ENCODE measurements at places on chromosomes 3 and 15.

DNA sequence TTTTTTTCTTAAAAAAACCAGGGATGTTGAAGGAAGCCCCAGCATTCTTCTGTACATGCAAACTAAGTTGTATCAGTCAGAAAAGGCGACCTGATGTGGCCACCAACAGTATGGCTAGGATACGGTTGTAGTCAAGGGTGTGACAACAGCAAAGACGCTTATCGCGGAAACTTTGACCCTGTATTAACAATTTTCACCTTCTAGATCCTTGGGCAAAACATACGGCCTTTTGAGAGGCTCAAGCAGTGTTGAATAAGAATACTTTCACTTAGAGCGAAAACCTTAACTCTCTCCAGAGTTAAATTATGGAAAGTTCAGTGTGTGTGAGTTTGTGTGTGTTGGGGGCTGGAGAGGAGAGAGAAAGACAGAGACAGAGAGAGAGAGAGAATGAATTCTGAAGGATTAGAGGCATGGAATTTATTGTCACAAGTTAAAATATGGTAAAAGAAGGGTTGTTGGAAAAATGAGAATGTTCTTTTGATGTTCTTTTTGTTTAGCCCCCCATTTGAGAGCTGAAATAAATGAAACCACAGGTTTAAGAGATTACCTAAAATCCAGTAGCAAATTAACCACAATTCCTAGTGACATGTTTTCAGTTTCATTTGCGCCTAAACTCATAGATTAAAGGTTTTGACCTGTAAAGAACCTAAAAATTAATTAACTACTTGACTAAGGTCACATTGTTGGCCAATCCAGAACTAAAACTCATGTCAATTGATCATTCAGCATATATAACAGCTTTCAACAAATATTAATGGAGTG is 9.2 kb downstream of the ALCAM start:
- DNase-seq = no peak

GRCh38 chr3:9951962-9952805 is at the start of gene PRRT3:
Gene PRRT3, minus strand, starts transcription at chr3:9952408. Its CDS starts 2,293 bp downstream, at chr3:9950115.
- DNase-seq = peak; percentile 73

DNA sequence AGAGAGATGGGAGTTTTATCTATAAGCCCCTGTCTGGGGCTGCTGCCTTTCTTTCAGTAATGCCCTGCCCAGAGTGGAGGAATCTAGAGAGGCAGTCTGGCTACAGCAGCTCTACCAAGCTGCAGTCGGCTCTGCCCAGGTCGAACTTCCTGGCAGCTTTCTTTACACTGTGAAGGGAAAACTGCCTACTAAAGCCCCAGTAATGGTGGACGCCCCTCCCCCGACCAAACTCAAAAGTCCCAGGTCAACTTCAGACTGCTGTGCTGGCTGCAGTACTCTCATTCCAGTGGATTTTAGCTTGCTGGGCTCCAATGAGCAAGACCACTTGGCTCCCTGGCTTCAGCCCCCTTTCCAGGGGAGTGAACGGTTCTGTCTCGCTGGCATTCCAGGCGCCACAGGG is 65.9 kb upstream of the RARB start:
- no peak for DNase-seq

DNA sequence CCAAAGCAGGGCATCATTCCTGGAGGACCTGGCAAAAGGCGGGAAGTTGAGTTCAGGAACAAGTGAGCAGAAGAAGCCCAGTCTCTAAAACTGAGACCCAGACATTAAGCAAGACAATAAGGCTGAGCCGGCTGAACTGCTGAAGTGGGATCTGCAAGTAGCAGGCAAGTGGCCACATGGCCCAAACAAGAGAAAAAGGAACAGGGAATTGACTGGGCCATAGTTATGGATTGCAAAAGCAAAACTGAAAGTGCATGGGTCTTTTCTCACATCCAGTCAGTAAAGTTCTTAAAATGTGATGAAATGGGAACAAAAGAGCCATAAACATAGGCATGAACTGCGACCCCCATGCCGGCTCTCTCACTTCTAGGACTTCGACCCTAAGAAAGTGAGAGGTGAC is 101.2 kb downstream of the SCN11A start:
- DNase-seq = no peak

- peak; percentile 24 for DNase-seq
Measured at GRCh38 chr3:34056951-34057390, 258.5 kb downstream of the PDCD6IP start.

- DNase-seq = no peak
Measured at GRCh38 chr15:77897896-77898406, 179.6 kb downstream of the TBC1D2B start.

DNA sequence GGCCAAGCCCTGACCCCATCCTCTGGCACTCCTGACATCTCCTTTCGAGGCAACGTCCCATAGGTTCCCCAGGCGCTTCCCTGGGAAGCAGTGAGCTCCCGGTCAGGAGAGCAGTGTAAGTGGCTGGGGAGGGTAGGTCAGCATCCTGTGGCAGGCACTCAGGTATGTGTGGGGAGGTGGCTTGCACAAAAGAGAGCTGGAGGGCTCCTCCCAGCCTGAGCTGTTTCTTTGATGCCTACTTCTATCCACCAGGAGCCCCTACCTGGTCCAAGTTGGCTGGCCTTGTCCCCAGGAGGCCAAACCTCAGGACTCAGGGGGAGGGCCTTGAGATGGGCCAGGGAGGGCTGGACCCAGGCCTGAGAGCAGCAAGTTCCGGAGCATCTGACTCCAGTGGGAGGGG is 31.7 kb upstream of the LINGO1 start:
- DNase-seq = no peak

- DNase-seq = no peak
Measured at GRCh38 chr3:188842639-188843038, 329.1 kb upstream of the TPRG1 start.

GRCh38 chr15:33380406-33380805 is 69.6 kb downstream of the RYR3 start:
- no peak for DNase-seq

GRCh38 chr3:187568171-187568570 is 102.0 kb downstream of the SST start:
- no peak for DNase-seq

- DNase-seq = no peak
Measured at GRCh38 chr3:148750296-148750695, 52.6 kb downstream of the AGTR1 start.

- no peak for DNase-seq
Measured at GRCh38 chr3:110343376-110343775, 728.2 kb upstream of the NECTIN3 start.

DNA sequence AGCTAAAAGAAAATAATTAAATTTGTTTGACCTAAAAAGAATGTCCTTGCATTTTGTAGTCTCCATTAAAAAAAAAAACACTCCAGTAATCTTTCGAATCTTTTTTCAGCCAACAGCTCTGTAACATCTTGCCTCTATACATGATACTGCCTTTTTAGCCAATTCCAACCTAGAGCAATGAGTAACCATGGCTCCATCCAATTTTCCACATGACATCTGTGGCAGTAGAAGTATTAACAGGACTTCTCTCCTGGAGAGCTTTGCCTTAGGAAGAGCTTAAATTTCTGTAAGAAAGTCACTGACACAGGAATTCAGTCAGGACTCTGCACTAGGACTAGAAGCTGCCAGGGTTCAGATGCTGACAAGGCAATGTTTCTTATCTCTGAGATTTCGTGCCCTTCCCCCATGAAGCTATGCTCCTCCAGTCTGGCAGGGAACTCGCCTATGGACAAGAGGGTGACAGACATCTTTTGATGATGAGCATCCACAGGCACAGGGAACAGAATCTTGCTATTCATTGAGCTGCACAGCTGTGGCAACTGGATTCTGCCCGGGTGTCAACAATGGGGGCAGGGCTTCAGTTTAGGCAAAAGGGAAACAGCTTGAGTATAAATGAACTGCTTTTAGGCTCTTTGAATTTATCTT is 81.8 kb downstream of the ALCAM start:
- no peak for DNase-seq

DNA sequence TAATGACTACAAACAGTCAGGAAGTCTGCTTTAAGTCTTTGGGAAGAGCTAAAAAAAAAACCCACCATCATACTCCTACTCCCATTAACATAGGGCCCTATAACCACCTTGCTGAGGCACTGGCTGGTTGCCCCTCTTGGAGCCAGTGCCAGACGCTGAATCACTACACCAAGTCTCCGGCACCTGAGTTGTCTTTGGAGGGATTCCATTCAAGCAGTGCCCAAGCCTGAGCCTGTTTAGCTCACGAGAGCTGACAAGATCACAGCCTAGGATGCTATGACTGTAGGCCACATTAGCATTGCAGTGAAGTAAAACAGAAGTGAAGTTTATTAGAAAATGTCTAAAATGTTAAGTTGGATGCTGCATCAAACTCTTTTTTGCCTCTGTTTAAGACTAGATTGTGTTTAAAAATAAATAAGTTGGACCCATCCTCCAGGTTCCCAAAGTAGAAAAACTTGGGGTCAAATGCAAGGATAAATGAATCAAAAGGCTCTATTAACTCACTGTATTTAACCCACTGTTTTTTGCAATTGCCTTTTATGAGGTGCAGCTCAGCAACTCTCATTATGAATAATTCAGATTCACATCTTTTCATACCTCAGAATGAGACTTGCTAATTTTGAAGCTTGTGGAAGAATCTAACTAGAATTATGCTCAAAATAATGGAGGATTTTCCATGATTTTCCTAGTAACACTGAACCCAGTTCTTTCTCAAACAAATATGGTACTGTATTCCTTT is 461.9 kb downstream of the FOXP1 start:
- no peak for DNase-seq

DNA sequence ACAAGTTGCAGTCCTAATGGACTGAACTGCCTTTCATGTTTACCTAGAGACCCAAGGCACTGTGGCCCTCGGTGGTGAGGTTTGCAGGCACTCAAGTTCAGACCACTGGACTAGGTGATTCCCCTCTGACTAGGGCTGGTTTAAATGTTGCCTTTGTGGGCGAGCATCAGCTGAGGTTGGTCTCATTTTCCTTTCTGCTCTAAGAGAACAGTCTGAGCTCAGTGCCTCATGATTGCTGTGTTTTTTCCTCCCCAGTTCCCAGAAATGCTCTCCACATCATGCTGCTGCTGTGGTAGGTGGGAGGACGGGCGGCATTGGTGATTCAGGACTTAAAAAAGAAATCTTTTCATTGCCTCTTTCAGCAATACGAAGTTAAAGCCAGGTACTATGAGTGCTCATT is 237.2 kb downstream of the MBNL1 start:
- peak; percentile 14 for DNase-seq

- no peak for DNase-seq
Measured at GRCh38 chr15:41955807-41956525, 16.4 kb downstream of the EHD4 start.

GRCh38 chr3:22885574-22886341 is 317.4 kb upstream of the UBE2E2 start:
- no peak for DNase-seq

DNA sequence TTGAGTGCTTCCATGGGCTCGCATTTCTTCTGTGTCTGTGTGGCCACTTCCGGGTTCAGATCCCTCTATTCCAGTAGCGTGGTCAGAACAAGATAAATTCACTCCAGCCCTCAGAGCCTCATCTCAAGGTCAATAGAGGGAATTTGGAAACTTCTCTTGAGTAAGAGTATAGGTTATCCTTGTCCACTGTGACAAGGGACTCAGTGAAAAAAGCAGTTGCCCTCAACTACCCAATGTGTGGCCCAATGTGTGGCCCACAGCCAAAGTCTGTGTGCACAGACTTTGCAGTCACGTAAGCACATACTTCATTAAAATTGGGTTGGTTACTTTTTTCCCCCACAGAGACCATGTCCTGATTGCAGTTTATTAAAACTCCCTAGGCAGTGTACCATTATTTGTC is 305.6 kb upstream of the SEMA6D start:
- DNase-seq = no peak
